NCI-H69 (cell line): ENCODE measurements at places on chromosomes 3 and 15.

DNA sequence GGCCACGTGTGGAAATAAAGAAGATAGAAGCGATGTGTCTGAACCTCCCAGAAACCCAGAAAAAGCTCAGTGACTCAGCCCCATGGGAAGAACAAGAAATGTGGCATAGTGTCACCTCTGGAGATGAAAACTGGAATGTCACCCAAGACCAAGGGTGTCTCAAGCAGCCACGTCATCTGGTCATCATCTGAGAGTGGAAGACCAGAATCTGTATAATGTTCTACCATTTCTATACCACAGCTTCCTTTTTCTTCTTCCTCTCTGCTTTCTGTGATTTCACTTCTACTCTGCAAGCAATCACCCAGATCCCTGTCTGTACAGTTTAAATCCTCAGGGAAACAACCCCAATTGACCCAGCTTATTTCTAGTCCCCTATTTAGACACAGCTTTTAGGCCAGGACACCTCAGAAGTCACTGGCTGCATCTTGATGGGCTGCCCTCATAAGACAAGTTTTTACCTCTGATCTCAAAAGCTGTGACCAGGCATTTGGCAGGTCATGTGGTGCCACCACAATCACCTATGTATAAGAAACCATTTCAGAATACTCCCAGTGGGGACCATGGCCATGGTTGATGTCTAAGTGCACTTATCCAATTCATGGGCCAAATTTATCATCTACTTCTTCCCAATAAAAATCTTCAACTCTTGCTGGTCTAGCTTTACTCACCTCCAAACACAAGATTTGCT is 278.5 kb upstream of the UMPS start:
- no peak for DNase-seq

DNA sequence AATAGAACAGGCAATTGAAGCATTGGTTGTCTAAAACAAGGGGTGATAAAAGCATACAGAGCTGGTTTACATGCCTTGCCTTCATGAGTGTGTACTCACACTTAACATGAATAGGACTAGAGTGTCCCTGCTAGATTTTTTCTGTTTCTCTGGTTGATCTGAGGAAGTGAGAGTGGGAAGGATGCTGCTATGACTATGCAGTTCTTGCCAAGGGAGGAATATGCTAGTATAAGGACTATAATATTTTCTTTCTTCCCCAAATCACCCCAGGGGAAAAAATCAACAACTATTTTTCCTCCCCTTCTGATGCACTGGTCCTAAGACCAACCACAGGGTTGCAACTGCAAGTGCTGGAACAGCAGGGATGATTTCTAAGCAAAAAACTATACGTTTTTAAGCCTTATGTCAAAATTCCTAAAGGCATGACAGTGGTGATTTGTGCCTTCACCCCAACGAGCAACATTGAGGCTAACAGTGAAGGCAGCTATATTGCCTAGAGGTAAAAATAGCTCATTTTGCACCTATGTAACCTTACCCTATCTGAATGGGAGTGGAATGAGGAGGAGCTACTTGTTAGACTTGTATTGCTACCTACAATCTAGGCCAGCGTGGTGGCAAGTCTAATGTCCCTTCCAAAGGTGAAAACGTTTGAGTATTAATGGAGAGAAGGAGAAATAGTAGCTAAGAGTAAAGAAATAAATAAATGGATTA is 33.5 kb upstream of the USP8 start:
- DNase-seq, result no peak

- DNase-seq, result peak; percentile 5
Observed at GRCh38 chr3:147730284-147730683, 321.1 kb downstream of the ZIC1 start.

DNA sequence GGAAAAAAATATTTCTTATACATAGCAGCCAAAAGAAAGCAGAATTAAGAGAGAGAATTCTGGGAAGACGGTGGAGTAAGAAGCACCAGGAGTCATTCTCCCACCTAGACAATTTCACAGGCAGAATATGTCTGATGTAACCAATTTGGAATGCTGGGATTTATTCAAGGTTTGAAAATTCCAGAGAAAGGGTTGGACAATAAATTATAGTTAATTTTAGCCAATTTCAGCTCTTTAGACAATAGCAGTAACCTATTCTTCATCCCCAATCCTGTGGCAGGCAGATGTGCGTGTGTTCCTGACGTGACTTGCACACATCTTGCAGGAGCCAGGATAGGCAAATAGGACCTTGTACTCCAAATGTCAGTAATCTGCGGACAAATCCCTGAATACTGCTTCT is 541.0 kb upstream of the NAALADL2 start:
- no peak for DNase-seq

- DNase-seq, result peak; percentile 51
Observed at GRCh38 chr3:151282921-151283320, 4.6 kb upstream of the P2RY14 start.

DNA sequence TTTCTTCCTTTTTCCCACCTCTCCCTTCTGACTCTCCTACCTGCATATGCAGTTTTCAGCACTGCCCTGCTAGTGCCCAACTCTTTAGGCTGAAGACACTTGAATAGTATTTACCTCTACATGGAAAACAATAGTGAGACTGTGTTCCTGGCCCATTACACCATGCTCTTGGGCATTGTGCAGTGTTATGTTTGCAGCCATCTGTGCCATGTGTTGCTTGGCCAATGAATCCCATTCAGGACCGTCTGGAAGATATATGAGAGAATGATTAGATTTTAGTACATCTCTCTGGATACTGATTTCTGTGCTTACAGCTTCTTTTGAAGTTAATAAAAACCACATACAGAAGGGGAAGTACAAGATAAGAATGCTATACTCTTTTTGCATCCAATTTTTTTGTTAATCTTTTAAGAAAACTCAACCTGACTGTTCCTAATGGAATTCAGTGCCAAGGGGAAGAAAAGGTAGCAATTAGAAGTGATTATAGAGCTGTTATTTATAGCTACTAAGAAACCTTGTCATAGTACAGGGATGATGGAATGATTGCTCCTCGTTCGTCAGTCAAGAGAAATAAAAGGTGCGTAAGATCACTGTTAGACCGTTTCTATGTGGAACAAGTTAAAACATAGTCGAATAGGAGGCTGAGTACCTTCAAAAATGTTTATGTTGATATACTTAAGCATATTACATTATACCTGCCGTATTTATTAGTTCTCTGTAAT is 58.9 kb downstream of the TMEM41A start:
- peak; percentile 87 for DNase-seq

GRCh38 chr3:183008303-183008702 is 28.0 kb upstream of the DCUN1D1 start:
- no peak for DNase-seq

GRCh38 chr3:41102053-41102556 is 97.2 kb upstream of the CTNNB1 start:
- DNase-seq, result no peak

DNA sequence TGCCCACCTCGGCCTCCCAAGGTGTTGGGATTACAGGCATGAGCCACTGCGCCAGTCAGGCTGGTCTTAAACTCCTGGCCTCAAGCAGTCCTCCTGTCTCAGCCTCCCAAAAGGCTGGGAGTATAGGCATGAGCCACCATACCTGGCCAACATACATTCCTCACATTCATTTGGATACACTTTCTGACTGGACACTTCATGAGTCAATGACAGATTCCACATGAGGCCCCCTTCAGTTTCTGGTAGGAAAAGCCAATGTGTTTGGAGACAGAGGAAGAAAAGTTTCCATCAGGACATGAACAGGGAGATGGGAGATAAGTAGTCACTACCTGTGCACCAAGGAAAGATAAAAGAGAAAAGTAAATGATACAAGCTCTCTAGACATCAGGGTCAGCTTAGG is 49.4 kb upstream of the GSK3B start:
- no peak for DNase-seq

DNA sequence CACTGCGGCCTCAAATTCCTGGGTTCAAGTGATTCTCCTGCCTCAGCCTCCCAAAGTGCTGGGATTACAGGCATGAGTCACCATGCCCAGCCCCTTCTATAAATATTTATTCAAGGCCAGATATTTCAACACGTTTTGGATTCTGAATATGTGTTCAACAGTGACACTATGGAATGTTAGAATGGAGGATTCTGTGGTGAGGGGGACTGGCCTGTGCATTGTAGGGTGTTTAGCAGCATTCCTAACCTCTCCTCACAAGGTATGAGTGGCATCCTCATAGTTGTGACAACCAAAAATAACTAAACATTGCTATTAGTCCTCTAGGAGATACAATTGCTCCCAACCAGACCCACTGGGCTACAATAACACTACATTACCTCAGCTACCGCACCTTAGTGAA is 104.0 kb upstream of the ATP10A start:
- DNase-seq, result no peak

GRCh38 chr3:171459137-171459941 is 866 bp downstream of the TNIK start:
- DNase-seq, result peak; percentile 57

GRCh38 chr3:98893740-98894139 is 7.8 kb downstream of the DCBLD2 start:
- DNase-seq, result no peak

- DNase-seq, result no peak
Observed at GRCh38 chr15:28969511-28970085, 83.8 kb downstream of the APBA2 start.

- peak; percentile 39 for DNase-seq
Observed at GRCh38 chr15:36432161-36432560, 147.3 kb upstream of the CDIN1 start.
